ENCODE measurements at places on chromosomes 6 and 20. TPM values are rescaled to one million over a fixed set of nuclear protein-coding genes. Genes with fewer than 3 reads are reported as not detected.

DNA sequence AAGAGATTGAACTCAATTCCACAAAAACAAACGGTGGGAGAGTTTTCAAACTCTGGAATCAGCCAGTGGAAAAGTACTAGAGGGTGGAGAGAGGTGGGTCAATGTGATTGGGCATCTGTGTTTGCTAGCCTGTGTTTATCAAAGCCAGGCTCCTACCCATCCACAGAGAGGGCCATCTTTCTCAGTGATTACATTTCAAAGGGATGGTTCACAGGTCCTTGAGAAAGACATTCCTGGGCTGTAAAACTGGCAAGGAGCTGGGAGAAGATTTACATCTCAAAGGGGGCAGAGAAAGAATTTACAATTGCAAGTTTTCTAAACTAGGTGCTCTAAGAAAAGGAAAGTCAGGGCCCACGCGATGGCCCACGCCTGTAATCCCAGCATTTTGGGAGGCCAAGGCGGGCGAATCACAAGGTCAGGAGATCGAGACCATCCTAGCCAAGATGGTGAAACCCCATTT, 146.8 kb upstream of the UST start:
- no peak for DNase-seq

- DNase-seq = no peak
Measured at GRCh38 chr6:154458565-154459470, 51.7 kb downstream of the CNKSR3 start.

GRCh38 chr6:14290772-14291330, 173.3 kb downstream of the CD83 start:
- DNase-seq = no peak

DNA sequence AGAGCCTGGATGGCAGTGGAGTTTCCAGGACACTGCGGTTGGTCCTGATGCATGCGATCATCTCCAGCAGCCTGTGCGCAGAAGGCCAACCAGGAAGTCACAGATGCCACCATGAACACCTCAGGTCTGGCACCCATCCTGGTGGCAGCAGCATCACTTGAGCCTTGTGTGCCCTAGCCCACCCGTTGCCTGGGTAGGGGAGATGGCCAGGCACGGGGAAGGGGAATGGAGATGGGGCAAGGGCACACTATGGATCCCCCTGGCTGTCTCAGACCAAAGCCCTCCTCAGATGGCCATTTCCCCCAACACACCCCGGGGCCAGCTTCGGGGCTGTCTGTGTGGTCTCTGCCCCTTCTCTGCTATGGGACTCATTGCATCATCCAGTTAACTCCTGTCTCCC, 58.3 kb downstream of the GNAS-AS1 start:
- DNase-seq = no peak

DNA sequence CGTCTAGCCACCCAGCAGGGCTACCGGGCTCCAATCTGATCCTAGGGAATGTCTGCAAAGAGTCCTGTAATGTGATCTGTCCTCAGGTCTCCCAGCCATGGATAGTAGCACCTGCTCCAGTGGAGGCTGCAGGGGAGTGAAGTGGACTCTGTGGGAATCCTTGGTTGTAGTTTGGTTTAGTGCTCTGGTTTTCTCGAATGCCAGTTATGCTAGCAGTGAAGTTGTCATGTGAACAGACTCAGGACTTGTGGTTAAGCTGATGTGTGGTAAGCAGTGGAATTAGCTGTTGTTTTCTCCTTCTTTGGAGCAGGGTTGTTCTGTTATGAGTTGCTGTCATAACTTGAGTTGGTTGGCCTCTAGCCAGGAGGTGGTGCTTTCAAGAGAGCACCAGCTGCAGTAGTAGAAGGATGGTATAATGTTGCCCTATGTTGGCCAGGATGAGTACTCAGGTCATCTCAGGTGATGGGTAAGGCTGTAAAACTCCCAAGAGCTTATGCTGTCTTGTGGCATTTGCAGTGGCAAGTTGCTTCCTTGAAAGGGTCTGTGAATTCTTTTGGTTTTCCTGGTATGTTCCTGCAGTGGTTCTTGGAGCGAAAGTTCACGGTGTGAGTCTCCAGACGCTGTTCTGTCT, 390.2 kb downstream of the UTRN start:
- DNase-seq = no peak

DNA sequence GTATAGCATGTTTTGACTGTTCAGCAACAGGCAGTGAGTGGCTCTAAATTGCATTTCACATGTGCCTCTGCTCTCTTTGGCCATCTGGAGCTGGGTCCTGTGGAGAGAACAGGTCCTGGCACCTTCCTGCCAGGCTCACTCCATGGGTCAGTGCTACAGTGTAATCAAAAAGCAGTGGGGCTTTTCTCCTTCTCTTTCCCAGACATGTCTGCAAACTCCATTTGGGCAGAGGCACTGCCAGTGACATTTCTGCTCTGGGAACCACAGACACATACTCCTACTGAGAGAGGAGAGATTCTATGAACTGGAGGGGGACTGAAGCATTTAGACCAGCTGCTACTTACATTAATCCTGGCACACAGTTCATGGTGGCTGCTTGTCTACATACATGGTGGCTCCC, 68.3 kb upstream of the TRAF3IP2 start:
- no peak for DNase-seq

GRCh38 chr6:142551274-142551811, 249.5 kb downstream of the ADGRG6 start:
- DNase-seq = no peak

- no peak for DNase-seq
Measured at GRCh38 chr6:124858564-124858963, 103.7 kb upstream of the RNF217 start.

GRCh38 chr6:166595949-166596348, 9.5 kb upstream of the RAMACL start:
- no peak for DNase-seq

DNA sequence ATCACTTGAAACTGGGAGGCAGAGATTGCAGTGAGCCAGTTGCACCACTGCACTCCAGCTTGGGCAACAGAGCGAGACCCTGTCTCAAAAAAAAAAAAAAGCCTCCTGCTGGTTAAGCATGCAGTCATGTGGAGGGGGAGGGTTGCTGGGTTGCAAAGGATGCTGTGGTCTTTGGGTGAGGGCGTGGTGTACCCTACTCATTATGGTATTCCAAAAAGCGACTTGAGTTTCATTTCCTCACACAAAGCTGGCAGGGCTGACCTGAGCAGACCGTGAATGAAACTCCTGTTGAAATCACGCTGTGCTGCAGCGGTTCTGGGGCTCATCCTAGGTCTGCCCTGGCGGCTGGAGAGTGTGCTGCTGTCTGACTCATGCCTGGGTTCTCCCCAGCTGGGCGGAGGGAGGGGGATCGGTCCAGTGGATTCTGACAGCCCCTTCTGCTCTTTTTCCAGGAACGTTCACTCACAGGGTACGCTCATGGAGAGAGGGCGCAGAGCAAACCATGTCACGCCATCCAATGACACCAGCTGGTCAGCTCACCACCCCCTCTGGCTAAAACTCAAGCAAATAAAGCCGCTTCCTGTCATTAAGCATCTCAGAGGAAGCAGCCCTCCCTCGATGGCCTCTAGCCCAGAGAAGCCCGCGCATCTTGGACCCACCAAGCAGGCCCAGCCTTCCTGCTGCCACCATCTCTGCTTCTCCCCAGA, 166.2 kb downstream of the SCML4 start:
- peak; percentile 81 for DNase-seq

DNA sequence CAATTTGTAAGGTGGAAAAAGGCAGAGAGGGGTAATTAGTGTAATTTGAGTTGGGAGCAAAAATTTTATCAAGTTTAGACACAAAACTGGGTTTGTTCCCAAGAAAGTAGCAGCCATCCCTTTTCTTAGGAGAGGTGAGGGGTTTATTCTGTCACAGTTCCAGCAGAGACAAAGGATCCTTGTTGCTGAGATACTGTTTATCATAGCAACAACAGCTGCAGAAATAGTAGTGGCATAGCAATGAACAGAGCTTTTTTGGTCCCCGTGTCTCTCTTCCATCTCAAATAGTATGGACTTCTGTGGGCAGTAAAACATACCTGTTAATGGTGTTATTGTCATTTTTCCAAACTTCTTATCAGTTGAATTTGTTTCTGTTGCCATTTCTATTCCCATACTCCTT, 23.9 kb downstream of the ZKSCAN8 start:
- no peak for DNase-seq

DNA sequence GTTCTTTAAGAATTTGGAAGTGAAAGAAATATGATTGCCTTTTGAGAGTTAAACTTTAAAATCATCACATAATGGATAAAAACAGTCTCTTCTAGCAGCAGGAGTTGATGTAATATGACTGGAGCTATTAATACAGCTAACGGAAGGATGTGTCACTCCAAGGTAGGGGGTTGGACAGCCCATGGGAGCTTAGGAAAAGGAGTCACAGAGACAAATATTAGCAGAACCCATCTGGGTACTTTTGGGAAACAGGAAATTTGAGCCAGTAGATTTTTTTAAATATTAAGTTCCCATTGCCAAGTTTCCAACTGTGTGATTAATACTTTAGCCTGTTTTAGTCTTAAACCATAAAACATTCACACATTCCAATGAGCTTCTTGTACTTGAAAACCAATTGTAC, 164.7 kb upstream of the RIMS1 start:
- no peak for DNase-seq

DNA sequence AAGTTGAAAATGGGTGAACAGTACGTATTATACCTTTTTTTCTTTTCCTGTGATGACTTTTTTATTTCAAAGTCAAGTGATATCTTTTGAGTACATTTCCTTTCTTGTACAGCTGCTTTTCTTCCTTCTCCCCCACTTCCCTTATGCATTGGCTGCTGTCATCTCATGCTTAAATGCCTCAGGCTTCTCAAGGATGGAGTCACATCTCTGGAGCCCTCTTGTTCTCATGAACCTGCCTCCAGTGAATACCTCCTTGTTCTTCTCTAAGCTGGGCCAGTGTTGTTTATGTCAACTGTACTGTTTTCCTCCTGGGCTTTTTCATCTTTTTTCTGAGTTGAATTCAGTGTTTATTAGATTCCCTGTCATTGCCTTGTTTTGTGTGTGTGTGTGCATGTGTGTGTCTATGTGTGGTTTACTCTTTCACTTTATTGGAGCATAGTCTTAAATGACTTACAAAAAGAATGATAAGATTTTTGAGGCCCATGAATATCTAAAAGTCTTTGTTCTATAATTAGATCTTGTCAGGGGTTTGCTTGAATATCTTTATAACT, 23.6 kb downstream of the STXBP5 start:
- DNase-seq = no peak

Gene CAPN11
- total RNA-seq = not detected

Gene PIM1
- total RNA-seq = 38.6 TPM

Gene ZSCAN23
- total RNA-seq = 1.9 TPM

Gene SASH1
- total RNA-seq = 29.0 TPM

Gene FAM83C
- not detected for total RNA-seq

Data from right cardiac atrium (tissue), 5 donors.